Epithelial cell of alveolus of lung (primary cell): ENCODE measurements at places on chromosomes 16 and 17. TPM values are rescaled to one million over a fixed set of nuclear protein-coding genes. Genes with fewer than 3 reads are reported as not detected.

TAC4 gene
- total RNA-seq, result not detected in 2 replicates

RASL10B gene
- 4.0 and 11.3 TPM in 2 replicates for total RNA-seq

GPRC5C gene
- 6.7 and 11.2 TPM in 2 replicates for total RNA-seq

HOXB5 gene
- total RNA-seq, result 8.4 and 18.9 TPM in 2 replicates

TEX19 gene
- not detected in 2 replicates for total RNA-seq

PTGES3L gene
- total RNA-seq, result 0.52 TPM in 1 of 2 replicates, not detected in the other

KRT33B gene
- total RNA-seq, result not detected in 2 replicates

ADAM11 gene
- total RNA-seq, result under 0.01 and 0.64 TPM in 2 replicates

IGFALS gene
- not detected in 2 replicates for total RNA-seq

GPR179 gene
- total RNA-seq, result not detected in 2 replicates

DRG2 gene
- 37.8 and 44.0 TPM in 2 replicates for total RNA-seq

SLC6A4 gene
- 0.32 TPM in 1 of 2 replicates, not detected in the other for total RNA-seq

HOXB6 gene
- 64.5 and 66.3 TPM in 2 replicates for total RNA-seq

GFAP gene
- 0.08 and 0.26 TPM in 2 replicates for total RNA-seq

SRCIN1 gene
- not detected in 2 replicates for total RNA-seq

MT1G gene
- 18.6 and 78.2 TPM in 2 replicates for total RNA-seq

BIRC5 gene
- 20.0 and 72.0 TPM in 2 replicates for total RNA-seq

NPW gene
- total RNA-seq, result 5.6 and 6.6 TPM in 2 replicates

KRT9 gene
- not detected in 2 replicates for total RNA-seq

TBX6 gene
- 0.13 and 2.6 TPM in 2 replicates for total RNA-seq

CIBAR2 gene
- not detected in 2 replicates for total RNA-seq

CTRL gene
- 0.26 and 0.80 TPM in 2 replicates for total RNA-seq

IRX5 gene
- 1.3 TPM in 1 of 2 replicates, not detected in the other for total RNA-seq

FXR2 gene
- total RNA-seq, result 24.8 and 37.5 TPM in 2 replicates

MAP2K6 gene
- total RNA-seq, result 2.2 and 2.5 TPM in 2 replicates

PEMT gene
- total RNA-seq, result 24.7 and 51.2 TPM in 2 replicates

TBC1D3I gene
- total RNA-seq, result 0.39 TPM in 1 of 2 replicates, not detected in the other

GPR142 gene
- not detected in 2 replicates for total RNA-seq

BOLA2B gene
- 220 and 267 TPM in 2 replicates for total RNA-seq

NDRG4 gene
- 18.7 and 28.7 TPM in 2 replicates for total RNA-seq

AMFR gene
- 121 and 137 TPM in 2 replicates for total RNA-seq

ST6GALNAC2 gene
- 0.72 and 2.5 TPM in 2 replicates for total RNA-seq

CCL17 gene
- total RNA-seq, result not detected in 2 replicates

ELMO3 gene
- total RNA-seq, result 1.4 and 2.3 TPM in 2 replicates

PIMREG gene
- 37.6 and 38.3 TPM in 2 replicates for total RNA-seq

ZBTB4 gene
- total RNA-seq, result 24.3 and 39.0 TPM in 2 replicates

RNF222 gene
- not detected in 2 replicates for total RNA-seq

CFAP97D1 gene
- total RNA-seq, result not detected in 2 replicates

DCTN5 gene
- total RNA-seq, result 39.3 and 43.7 TPM in 2 replicates

ABCA9 gene
- total RNA-seq, result 0.13 and 0.96 TPM in 2 replicates

CAPNS2 gene
- total RNA-seq, result not detected in 2 replicates

SLC7A6 gene
- 20.8 and 25.3 TPM in 2 replicates for total RNA-seq

WSCD1 gene
- total RNA-seq, result under 0.01 and 2.2 TPM in 2 replicates
